Urinary bladder (tissue), 4 donors: ENCODE measurements at places on chromosomes 1 and 21. TPM values are rescaled to one million over a fixed set of nuclear protein-coding genes. Genes with fewer than 3 reads are reported as not detected.

KCNAB2 gene
- 13.0 TPM for polyA plus RNA-seq

LORICRIN gene
- polyA plus RNA-seq: not detected

CEP170 gene
- polyA plus RNA-seq: 16.2 TPM

PRRX1 gene
- 10.6 TPM for polyA plus RNA-seq

AKR7A3 gene
- 0.61 TPM for polyA plus RNA-seq

TAS1R1 gene
- polyA plus RNA-seq: 0.06 TPM

DNA sequence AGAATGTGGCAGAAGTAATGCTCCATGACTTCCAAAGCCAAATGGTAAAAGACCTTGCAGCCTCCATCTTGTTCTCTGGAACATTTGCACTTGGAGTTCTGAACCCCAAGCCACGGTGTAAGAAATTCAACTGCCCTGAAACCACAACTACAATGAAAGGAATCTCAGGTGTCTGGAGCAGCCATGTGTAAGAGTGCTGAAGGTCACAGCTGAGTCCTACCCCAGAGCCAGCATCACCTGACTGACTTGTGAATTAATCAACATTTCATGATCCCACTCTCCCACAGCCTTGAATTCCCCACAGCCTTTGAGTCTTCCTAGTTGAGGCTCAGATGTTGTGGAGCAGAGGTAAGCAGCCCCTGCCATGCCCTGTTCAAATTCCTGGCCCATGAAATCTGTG is 192.8 kb upstream of the CAMK1G start:
- DNase-seq: no peak

DNA sequence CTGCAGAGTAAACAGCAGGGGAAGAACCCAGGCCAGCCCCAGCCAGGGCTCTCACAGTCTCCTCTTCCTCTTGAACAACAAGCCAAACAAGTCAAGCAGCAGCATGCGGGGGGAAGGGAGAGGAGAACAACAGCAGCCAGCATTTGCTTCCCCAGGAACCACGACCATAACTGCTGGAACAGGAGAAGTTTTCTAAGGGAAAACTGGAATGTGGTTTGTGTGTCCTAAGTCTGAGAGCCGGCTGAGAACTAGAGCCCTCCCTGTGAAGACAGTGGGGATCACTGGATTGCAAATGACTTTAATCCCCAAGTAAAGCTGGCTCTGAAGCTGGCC is 48.2 kb downstream of the COQ8A start:
- DNase-seq: peak; percentile 53

DNA sequence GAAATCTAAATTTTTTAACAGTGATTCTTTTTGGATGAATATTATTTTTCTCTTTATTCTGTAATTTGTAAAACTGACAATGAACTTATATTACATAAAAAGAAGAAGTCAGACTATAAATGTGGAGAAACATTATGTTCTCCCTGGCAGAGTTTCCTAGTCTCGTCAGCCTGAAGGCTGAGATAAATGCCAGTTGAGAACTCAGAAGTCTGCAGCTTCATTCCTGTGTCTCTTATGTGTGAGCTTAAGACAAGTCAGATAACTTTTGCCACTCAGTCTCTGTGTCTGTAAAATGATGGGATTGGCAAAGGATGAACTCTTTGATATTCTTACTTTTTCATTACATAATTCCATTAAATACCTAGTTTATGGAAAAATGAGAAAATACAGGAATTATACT is 568.8 kb upstream of the ZRANB2 start:
- DNase-seq: no peak

GRCh38 chr1:237817277-237817676 is 73.4 kb downstream of the ZP4 start:
- no peak for DNase-seq

GRCh38 chr1:85275701-85276214 is 674 bp downstream of the BCL10 start:
- no peak for DNase-seq

DNA sequence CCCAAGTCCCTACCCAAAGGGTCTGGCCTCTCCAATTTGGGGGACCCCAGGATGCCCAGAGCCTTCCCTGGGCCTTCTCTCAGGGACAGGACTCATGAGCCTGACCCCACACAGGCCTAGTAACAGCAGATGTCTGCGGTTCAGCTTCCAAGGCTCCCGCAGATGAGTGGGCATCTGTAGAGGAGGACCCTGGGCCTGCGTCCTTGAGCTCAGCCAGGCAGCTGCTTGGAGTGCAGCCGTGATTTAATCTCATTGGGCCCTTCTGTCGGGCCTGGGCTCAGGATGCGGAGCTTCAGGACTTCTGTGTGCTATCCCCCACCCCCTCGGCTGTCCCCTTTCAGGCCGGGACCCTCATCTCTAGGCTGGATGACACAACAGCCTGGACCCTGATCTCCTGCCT is 35.4 kb downstream of the IGSF21 start:
- no peak for DNase-seq

- no peak for DNase-seq
These were observed 26.9 kb downstream of the ZBTB21 start for GRCh38 chr21:41983229-41983628.

- no peak for DNase-seq
These were observed 69.6 kb downstream of the PGM1 start for GRCh38 chr1:63662841-63663240.

GRCh38 chr1:156146020-156146768 is 7.2 kb upstream of the SEMA4A start:
- peak; percentile 70 for DNase-seq

- DNase-seq: no peak
These were observed 279.5 kb upstream of the NFIA start for GRCh38 chr1:60802884-60803283.

- DNase-seq: peak; percentile 54
These were observed 23.8 kb downstream of the SEC16B start for GRCh38 chr1:177945943-177946650.

- DNase-seq: no peak
These were observed 9.6 kb downstream of the RBM15 start for GRCh38 chr1:110348771-110349170.

- DNase-seq: no peak
These were observed 5.7 kb downstream of the TNNT2 start for GRCh38 chr1:201371792-201372191.
